ENCODE measurements at places on chromosomes 13 and 19.

DNA sequence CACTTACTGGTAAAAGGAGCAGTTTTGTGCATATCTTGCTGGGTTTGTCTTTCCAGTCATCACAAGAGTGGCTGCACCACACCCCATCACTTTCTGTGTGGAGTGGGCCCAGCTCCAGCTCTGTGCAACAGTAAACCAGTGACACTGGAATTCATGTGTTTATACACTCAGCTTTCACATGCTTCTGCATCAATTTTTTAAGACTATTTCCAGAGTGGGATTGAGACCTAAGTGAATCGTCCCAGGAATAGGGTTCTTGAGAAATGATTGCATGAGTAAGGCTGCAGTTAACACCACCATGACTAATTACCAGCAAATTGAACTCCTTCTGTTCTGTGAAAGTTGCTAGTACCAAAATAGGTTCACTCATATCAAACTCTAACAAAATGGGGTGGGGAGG is 5.3 kb upstream of the CFAP97D2 start:
- DNase-seq: no peak

DNA sequence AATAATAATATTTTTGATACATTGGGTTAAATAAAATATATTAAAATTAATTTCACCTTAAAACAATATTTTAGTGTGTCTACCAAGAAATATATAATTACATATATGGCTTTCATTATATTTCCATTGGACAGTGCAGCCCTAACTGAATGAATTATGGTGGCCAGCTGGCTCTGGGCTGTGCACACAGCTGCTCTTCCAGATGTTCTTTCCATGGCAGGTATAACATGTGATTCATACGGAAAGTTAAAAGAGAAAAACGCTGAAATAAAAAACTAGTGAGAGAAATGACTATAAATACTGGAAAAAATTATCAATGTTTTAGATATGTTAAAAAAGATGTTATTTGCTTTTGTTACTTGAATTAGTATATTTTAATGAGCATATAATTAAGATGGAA is 216.3 kb downstream of the RGCC start:
- DNase-seq: no peak

- DNase-seq: no peak
Measured at GRCh38 chr19:17883627-17884410, 12.1 kb downstream of the SLC5A5 start.

DNA sequence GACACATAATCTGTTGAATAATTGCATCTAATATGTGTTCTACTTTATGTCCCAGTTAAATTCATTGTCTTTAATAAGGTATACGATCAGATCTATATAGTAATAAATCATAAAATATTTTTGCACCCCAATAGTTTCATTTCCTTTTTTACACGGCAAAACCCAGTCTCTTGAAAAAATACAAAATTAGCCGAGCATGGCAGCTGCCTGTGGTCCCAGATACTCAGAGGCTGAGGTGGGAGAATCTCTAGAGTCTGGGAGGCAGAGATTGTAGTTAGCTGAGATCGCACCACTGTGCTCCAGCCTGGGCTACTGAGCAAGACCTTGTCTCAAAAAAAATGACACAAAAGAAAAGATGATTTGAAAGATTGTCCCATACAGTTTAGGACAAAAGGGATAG is 52.3 kb upstream of the PARP4 start:
- no peak for DNase-seq

DNA sequence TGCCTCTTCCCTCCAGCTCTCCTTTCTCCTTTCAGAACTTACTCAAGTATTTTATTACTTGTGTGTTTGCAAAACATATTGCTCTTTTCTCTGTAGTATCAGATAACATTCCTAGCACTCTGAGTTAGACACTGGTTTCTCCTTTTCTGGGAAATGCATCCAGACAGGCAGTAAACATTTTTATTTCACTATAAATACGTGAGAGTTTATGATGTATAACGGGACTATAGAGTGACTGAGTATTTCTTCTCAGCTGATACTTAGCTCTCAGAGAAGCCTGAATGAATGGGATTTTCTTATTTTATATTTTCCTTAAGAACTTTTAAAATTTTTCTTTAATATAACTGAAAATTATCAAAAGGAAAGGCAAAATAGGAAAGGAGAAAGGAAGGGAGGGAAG is 211.2 kb upstream of the EDNRB start:
- DNase-seq: no peak

- DNase-seq: no peak
Measured at GRCh38 chr19:29815231-29815630, 3.4 kb downstream of the CCNE1 start.

- peak; percentile 93 for DNase-seq
Measured at GRCh38 chr19:46513461-46514236, 18.0 kb upstream of the PNMA8B start.

GRCh38 chr13:39641645-39642044 is 13.8 kb upstream of the COG6 start:
- DNase-seq: no peak

- no peak for DNase-seq
Measured at GRCh38 chr19:49347835-49348234, 12.6 kb downstream of the CD37 start.

GRCh38 chr13:30697996-30698401 is 37.3 kb upstream of the ALOX5AP start:
- DNase-seq: no peak

GRCh38 chr19:45996933-45997332 is 1.7 kb downstream of the CCDC61 start:
- DNase-seq: no peak

DNA sequence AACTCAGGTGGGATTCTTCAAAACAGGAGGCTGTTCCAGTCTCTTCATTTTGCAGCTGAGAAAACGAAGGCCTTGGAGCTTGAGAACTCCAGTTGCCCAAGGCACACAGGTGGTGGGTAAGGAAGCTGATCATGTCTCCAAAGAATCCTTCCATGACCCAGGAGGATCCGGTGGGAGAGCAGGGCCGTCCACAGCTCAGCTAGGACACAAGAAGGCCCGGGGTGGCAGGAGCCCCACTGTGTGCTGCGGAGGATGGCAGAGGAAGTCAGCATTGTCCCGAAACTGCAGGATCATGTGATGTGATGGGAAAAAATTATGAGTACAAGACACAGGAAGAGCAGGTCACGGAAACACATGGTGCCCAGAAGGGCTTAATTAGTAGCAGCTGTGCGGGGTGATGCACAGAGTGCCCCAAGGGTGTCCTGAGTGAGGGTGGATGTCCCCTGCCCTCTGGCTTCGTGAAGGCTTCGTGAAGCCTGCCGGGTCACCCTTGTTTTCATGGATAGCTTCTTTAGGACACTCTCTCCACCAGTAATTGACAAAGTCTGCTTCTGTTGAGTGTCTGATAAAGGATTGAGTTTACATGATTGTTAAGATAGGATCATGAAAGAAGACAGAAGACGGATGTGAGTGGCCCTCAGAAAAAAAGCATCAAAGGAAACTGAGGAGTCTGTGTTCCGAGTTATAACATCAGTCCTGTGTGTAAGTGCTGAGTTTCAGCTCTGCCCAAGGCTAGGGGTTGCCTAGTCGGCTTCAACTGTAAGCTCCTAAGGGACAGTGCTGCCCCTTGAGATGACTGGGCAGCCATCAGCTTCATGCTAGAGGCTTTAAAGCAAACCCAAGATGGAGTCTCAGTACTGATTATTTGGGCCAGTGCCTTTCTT is 33.8 kb upstream of the SACS start:
- no peak for DNase-seq

DNA sequence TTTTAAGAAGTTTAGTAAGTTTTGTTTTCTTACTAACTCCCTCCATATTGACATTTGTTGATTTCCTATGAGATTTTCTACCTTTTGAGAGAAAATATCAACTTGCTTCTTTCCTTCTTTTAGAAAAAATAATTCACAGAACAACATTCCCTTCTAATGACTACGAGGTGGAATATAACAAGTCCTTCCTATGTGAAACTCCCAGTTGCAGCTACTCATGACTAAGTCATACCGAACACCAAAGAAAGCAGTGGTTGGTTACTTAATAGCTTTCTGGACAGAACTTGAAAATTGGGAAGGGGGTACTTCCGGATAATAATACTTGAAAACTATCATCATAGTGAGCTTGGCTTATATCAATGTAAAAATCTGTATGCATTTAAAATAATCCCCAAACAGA is 144.8 kb downstream of the DACH1 start:
- DNase-seq: no peak

DNA sequence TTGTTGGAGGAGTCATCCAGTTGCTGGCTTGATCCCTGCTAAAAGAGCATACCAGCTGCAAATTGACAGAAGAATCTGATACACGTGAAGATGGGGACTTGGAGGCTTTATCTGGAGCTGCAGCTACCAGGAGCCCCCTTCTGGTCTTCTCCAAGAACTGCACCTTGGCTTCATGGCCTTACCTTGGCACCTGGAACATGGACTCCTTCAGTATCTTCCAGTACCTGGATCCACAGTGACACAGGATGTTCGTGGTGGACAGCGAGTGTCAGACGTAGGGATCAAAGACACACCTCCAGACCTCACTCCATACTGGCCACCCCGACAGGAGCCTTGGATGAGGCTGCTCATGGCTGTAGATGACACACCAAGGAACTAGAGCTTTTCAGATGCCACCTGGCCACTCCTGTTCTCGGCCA is 9.9 kb upstream of the ACSBG2 start:
- DNase-seq: peak; percentile 64

- DNase-seq: peak; percentile 91
Measured at GRCh38 chr19:38929929-38930775, at the start of gene SARS2. SARS2 (minus strand) TSS chr19:38930763; CDS start chr19:38930736, 27 bp downstream.

- no peak for DNase-seq
Measured at GRCh38 chr13:100451923-100452322, 136.7 kb downstream of the GGACT start.

DNA sequence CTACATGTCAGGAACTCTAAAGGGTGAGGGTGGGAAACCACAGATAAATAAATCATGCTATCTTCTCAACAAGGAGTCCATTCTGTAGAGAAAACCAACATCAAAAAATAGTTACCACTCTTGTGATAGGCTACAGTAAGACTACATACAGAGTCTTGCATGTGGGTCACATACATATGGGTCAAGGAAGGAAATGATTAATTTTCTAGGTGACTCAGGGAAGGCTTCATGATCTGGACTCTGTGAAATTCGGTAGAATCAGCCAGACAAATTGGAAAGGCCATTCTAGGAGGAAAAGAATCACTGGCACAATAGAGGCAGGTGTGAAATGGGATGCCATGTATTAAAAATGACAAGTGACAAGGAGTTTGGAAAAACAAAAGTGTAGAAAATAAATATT is 638.9 kb downstream of the LIG4 start:
- DNase-seq: no peak

GRCh38 chr13:38899571-38899970 is 91.1 kb downstream of the STOML3 start:
- no peak for DNase-seq

- peak; percentile 23 for DNase-seq
Measured at GRCh38 chr13:31037874-31038500, 105.5 kb downstream of the TEX26 start.

GRCh38 chr13:22765547-22765946 is 415.2 kb upstream of the SGCG start:
- no peak for DNase-seq

- no peak for DNase-seq
Measured at GRCh38 chr13:112999414-113000177, 30.6 kb downstream of the MCF2L start.

DNA sequence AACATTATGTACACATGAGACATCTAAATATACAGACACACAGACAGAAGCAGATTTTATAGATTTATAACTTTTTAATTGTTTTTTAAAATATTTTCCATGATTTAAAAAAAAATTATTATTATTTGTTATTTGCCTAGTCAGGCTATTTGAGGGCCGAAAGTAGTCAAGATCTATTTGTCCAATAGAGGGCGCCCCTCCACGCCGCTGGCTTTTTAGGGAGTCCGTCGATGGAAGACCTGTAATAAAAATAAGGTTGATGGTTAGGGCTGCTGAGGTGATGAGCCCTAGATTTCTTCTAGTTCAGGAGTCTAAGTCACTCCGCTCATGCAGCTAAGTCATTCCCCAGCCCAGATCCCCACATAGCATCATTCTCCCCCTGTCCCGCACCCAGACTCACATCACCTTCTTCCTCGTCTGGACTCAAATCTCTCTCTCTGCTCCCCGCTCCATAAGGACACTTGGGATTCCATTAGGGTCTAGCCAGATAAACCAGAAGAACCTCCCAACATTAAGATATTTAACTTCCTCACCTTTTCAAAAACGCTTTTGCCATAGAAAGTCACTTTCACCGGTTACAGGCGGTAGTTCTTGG is 33.9 kb upstream of the CEACAM21 start:
- DNase-seq: peak; percentile 88

- DNase-seq: no peak
Measured at GRCh38 chr13:106036870-106037269, 498.6 kb downstream of the EFNB2 start.

DNA sequence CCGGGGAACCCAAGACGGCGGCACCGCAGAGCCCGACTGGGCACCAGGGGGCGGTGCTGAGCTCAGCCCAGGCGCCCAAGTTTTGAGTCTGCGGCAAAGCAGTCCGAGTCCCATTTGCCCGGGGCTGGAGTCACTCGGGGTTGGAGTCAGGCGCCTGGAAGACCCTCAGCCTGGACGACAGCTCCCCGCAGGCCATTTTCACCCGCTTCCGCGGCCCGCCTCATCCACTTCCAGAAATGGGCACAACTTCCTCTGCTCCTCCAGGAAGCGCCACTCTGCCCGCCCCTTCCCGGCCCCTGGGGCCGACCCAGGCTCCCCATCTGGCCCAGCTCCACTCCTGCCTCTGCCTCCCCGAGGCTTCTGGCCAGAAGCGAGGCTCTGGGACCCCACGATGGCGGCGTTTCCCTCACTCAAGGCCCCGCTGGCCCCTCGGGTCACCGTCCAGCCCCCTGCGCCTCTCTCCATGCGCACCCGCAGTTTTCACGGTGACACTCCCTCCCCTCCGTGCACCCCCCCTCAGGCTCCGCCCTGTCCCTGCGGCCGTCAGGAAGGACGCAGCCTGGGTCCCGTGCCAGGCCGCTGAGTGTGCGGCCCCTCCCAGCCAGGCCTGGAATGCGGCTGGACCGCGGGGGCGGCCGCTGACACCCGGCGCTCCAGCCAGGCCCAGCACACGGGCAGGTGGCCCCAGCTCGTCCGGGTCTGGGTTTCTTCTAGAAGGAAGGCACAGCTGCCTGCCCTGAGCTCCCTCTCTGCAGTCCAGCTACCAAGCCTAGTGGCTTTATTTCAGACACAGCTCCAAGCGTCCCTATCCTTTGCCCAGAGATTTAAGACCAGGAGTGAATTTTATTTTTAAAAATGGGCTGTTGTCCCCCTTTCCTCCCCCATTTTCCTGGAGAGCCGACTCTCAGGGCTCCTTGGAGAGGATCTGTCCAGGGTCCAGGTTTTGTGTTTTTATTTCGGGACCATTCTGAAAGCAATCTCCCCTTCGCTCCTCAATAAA is 4.7 kb downstream of the SERTAD1 start:
- peak; percentile 83 for DNase-seq

- no peak for DNase-seq
Measured at GRCh38 chr19:12465211-12465610, 19.4 kb downstream of the ZNF709 start.

- DNase-seq: no peak
Measured at GRCh38 chr13:105282406-105283285, 1252.8 kb downstream of the EFNB2 start.

- no peak for DNase-seq
Measured at GRCh38 chr19:13095393-13095784, 7.3 kb downstream of the LYL1 start.

Data from stimulated activated CD8-positive, alpha-beta memory T cell treated with anti-CD3 and anti-CD28 coated beads, Interleukin-4, amount 100 ng/mL, for 48 hours (primary cell).